Heart right ventricle (tissue), 16 donors: ENCODE measurements at places on chromosomes 7 and 10. TPM values are rescaled to one million over a fixed set of nuclear protein-coding genes. Genes with fewer than 3 reads are reported as not detected.

- DNase-seq = no peak
Measured at GRCh38 chr7:100157069-100157333, 1.5 kb downstream of the TRAPPC14 start.

PIK3AP1 gene
- 4.5 TPM for total RNA-seq

DNA sequence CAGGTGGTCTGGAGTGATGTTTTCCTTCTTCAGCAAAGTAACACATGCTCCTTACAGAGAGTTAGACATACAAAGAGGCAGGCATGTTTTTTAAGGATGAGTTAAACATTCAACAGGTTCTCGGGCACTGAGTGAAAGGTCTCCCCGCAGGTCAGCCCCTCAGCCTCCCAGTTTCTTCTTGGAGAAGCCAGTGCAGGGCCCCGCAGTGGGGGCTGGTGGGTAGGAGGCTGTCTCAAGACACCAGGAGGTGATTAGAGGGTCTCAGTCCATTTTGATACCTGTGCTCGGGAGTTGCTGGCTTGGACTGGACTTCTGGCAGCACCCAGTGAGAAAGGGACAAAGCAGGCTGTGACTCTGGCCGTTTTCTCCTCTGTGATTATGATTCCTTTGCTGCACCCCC is 78.6 kb upstream of the ZNF479 start:
- DNase-seq = no peak

DNA sequence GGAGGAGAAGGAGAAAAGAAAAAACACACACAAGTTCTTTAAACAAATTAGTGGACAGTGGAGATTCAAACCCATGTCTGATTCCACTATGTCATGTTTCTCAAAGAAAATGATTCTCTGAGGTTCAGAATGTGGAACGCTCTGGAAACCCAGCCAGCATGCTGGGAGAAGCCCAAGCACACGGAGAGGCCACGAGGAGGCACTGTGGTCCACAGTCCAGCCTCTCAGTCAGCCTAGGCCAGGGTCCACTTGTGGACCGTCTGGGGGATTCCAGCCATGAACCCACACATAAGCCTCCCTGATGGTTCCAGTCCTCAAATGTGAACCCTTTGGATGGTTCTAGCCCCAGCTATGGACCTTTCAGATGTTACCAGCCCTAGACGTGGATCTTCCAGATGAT is 73.4 kb downstream of the CAV1 start:
- DNase-seq = no peak

DNA sequence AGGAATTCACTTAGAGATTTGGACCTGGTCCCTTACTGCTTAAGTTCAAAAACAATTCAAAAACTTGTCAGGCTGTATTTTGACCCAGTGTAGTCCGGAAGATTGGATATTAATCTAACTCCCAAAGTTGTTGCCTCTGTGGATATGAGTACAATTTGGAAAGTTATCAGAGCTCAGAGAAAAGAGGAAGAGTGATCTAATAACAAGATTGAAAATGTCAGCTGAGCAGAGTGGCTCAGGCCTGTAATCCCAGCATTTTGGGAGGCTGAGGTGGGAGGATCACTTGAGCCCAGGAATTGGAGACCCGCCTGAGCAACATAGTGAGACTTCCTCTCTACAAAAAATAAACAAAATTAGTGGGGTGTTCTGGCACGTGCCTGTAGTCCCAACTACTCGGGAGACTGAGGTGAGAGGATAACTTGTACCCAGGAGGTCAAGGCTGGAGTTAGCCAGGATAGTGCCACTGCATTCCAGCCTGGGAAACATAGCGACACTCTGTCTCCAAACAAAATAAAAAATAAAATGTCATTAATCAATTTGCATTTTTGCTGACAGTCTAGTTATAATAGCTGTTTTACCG is 3.2 kb upstream of the ASCC1 start:
- DNase-seq = no peak

- no peak for DNase-seq
Measured at GRCh38 chr7:65927489-65928448, 54.2 kb downstream of the GUSB start.
